Endothelial cell (in vitro differentiated cells): ENCODE measurements at places on chromosomes 2 and 18. TPM values are rescaled to one million over a fixed set of nuclear protein-coding genes. Genes with fewer than 3 reads are reported as not detected.

GRCh38 chr2:85719609-85720240, 25.6 kb downstream of the GNLY start:
- H3K4me3 ChIP-seq, result no peak overlapping the region
- H3K4me1 ChIP-seq, result no peaks in the 10 kb centered on the region
- H3K27me3 ChIP-seq, result no peaks in the 10 kb centered on the region
- no peaks in the 10 kb centered on the region for H3K36me3 ChIP-seq

DNA sequence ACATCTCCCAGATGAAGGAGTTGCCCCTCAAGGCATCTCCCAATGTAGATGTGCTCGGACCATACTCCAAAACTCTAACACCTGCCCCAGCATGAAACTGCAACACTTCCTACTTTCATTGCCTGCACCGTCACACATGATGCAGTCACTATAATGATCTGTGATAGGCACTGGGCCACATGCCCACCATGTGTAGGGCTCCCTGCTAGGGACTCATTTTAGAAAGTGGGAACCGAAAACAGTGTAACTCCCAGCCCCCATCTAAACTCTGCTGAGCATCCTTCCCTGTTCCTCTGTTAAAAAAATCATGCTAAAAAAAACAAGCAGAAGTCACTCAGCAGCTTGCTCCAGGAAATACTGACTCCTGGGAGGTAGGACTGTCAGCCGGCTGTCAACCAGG, 496.1 kb upstream of the RAB6C start:
- no peaks in the 10 kb centered on the region for H3K36me3 ChIP-seq
- H3K4me3 ChIP-seq, result no peak overlapping the region
- DNase-seq, result no peak
- H3K27me3 ChIP-seq, result no peaks in the 10 kb centered on the region

- peaks cover 1% of the 10 kb centered on the region for H3K4me1 ChIP-seq
- no peak overlapping the region for H3K4me3 ChIP-seq
- H3K36me3 ChIP-seq, result no peaks in the 10 kb centered on the region
- H3K27ac ChIP-seq, result no peak overlapping the region
- no peak for DNase-seq
These were observed 15.0 kb downstream of the MGAT4A start for GRCh38 chr2:98715812-98716451.

GRCh38 chr2:37966326-37966725, 41.2 kb downstream of the RMDN2 start:
- peaks cover 3% of the 10 kb centered on the region for H3K27me3 ChIP-seq
- H3K4me1 ChIP-seq, result peaks cover 5% of the 10 kb centered on the region
- no peak overlapping the region for H3K27ac ChIP-seq

CCDC74A gene
- total RNA-seq, result 16.0 TPM

GRCh38 chr2:134679745-134680144, 39.1 kb downstream of the TMEM163 start:
- H3K36me3 ChIP-seq, result peaks cover 15% of the 10 kb centered on the region
- H3K27me3 ChIP-seq, result no peaks in the 10 kb centered on the region
- no peak overlapping the region for H3K27ac ChIP-seq
- H3K4me1 ChIP-seq, result peaks cover 89% of the 10 kb centered on the region
- H3K4me3 ChIP-seq, result no peak overlapping the region

LMAN1 gene
- 38.5 TPM for total RNA-seq

RALBP1 gene
- total RNA-seq, result 56.8 TPM
